ENCODE measurements at places on chromosomes 7 and 10.

GRCh38 chr10:58993480-58994221 lies 182.8 kb upstream of the PHYHIPL start:
- DNase-seq: no peak

DNA sequence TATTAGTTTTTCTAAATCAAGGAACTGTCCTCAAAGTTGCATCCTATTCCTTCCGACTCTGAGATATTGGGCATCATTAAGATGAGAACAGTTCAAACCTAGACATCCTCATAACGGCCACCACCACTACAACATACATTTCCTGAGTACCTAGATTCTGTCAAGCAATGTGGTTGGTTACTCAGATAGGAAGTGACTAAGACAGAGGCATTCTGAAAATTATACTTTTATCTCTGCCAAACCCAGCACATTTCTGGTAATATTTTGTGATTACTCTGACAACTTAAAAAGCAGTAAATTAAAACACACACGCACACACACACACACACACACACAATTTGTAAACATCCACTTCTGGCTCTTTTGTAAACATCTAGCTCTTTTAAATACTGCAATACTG lies 291.2 kb upstream of the MEOX2 start:
- DNase-seq: no peak

GRCh38 chr10:34403512-34403911 lies 411.6 kb downstream of the PARD3 start:
- DNase-seq: no peak

DNA sequence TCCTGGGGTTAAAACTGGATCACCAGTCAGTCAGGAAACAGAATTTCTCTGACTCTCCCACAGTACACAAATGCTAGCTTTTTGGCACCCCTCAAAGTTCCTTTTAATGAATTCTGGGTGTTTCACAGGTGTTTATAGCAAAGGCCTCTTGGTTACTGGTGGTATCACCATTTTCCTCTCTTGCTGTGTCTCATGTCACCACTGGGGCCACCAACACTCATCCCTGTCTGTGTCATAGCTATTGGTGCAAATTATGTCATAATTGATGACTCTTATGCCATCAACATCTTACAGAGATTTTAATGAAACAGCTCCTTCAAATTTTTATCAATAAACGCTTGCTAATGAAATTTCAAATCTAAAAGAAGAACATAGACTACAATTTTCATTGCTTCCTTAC lies 27.7 kb upstream of the OSBPL3 start:
- no peak for DNase-seq

- DNase-seq: peak; percentile 41
These were observed 577 bp downstream of the DNAJB9 start for GRCh38 chr7:108570146-108570755.

- DNase-seq: no peak
These were observed 99.6 kb upstream of the ANLN start for GRCh38 chr7:36289833-36290661.

- DNase-seq: no peak
These were observed 2.0 kb downstream of the DBF4 start for GRCh38 chr7:87878208-87878735.

GRCh38 chr10:5376450-5376849 lies 11.7 kb downstream of the UCN3 start:
- DNase-seq: no peak

GRCh38 chr7:1961701-1962276 lies 271.0 kb downstream of the MAD1L1 start:
- no peak for DNase-seq

- DNase-seq: no peak
These were observed 183.3 kb downstream of the PTN start for GRCh38 chr7:137160236-137160635.

DNA sequence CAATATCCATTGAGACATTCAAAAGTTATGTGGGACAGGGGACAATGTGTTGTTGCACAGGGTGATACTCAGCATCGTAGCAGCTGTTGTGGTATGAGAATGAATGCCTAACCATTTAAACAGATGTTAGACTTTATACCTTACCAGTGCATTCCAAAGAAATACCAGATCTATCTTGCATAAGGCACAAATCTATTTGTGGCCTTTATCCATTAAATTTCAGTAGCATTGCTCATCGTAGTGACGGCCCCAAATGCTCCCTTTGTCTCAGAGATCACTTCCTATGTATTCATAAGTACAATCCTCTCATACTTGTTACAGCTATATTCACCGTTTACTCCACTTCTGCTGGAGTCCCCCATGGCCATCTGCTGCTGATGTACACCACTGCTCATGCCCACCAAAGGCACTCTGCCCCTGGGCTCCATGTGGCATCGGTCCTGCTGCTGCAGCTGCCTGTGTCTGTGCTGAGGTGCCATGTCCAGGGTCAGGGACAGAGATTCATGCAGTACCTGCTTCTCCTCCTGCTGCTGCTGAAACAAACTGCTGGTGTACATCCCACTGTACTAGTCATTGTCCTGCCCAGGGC lies 96.3 kb downstream of the CPED1 start:
- no peak for DNase-seq

DNA sequence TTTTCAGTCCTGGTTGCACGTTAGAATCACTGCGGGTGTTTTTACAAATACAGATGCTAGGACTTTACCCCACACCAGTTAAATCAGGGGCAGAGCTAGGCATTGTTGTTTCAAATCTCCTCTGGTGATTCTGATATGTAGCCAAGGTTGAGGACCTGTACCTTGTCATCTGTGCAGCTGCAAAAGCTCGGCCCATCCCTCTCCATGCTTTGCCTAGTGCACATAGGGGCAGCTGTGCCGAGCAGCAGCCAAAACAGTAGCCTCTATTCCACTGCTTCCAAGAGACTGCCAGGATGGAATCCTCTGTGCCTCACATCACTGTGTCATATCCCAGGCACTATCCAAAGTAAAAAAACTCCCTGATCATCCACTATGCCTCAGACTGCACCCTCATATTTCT lies 181.3 kb downstream of the CDK14 start:
- no peak for DNase-seq

GRCh38 chr10:27450225-27450624 lies 53.9 kb upstream of the RAB18 start:
- no peak for DNase-seq

GRCh38 chr7:2873686-2874551 lies 29.8 kb upstream of the GNA12 start:
- no peak for DNase-seq

DNA sequence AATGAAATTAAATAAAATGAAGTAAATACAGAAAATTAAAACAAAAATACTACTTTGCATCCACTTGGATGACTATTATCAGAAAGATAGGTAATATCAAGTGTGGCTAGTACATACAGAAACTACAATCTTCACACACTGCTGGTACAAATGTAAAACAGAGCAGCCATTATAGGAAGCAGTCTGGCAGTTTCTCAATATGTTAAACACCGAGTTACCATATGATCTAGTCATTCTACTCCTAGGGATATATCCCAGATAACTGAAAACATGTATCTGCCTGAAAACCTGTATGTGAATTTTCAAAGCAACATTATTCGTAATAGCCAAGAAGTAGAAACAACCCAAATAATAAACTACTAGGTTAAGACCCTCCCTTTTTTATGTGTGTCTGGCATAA lies 33.4 kb downstream of the LARP4B start:
- DNase-seq: no peak

DNA sequence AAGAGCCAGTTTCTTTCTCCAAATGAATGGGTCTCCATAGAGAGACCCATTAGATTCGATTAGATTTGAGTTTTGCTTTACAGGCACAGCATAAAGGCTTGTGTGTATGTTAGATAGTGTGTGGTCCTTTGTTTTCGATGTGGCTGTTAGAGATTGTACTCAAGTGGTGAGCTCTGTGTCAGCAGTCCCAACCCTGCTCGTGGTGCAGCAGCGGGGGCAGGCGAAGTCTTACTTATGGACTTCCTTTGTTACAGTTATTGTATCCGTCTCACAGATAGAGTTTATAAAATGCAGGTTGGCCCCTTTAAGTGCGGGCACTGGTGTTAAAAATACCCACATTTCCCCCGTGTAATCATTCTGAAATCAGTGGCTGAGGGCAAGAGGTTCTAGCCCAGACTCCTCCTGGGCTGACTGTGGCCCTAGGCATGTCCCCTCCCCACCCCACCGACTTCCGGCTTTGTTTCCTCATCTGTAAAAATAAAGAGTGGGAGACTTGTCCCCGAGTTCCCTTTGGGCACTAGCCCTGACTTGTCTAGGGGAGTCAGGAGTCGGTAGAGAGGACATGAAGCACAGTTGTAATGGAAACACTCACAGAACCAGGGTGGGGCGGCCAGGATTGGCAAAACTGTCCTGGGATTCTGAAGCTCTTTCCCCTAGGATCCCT lies 28.6 kb downstream of the MTURN start:
- DNase-seq: no peak

GRCh38 chr10:122293156-122293960 lies 22.3 kb downstream of the BTBD16 start:
- DNase-seq: no peak

DNA sequence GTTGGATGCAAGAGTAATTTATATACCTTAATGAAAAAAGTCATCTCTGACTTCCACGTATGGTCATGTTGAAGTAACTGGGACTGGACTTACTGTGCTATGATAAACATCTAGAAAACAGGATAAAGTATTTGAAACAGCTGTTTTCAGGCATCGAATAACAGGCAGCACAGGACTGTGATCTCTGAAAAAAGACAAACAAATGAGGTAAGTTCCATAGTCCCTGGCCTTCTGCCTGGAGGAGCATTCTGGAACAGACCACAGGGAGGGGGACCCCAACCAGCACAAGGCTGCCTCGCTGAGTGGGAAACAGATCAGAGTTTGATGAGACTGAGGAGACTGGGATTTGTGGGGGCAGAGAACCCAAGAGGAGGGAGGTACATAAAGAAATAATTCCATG lies 89.1 kb upstream of the HABP2 start:
- no peak for DNase-seq

DNA sequence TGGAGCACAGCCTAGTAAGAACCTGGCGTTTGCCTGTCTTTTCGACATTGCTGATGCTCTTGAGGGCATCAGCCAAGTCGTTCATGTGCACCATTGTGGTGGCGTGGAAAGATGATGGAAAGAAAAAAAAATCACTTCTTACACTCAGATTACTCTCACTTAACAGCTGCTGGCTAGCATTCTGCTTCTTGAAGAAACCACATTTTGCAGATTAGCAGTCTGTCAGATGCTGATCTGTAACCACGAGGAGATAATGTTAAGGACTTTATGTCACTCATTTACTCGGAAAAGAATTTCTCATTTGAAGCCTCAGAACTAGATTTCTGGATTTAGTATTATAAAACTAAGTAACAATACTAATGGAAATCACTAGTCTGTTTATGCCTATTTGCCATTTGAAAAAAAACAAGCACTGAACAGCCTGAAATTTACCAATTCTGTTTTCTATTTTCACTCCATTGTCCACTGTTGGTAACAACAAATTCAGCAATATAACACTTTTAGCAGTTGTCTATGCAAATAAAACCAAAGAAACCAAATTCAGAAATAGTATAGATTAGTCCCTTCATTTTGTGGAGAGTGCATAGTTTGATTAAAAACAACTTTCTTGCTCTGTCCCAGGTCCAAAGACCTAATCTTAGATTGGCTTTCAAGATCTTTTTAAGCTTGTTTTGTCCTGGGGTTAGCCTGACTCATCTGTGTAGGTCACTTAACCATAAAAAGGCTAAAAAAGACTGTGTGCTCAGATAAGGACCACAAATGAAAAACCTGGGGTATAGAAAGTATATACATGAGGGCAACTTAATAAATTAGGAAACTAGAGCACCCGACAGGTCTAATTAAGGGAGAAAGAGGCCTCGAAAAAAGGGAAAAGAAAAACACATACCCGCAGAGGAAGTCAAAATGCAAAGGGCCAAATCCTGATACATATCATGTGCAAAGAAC lies 67.5 kb downstream of the NT5C2 start:
- DNase-seq: no peak

GRCh38 chr10:70064486-70064885 lies 11.8 kb downstream of the MACROH2A2 start:
- no peak for DNase-seq

- DNase-seq: no peak
These were observed 694.1 kb downstream of the SUGCT start for GRCh38 chr7:40828686-40829600.

DNA sequence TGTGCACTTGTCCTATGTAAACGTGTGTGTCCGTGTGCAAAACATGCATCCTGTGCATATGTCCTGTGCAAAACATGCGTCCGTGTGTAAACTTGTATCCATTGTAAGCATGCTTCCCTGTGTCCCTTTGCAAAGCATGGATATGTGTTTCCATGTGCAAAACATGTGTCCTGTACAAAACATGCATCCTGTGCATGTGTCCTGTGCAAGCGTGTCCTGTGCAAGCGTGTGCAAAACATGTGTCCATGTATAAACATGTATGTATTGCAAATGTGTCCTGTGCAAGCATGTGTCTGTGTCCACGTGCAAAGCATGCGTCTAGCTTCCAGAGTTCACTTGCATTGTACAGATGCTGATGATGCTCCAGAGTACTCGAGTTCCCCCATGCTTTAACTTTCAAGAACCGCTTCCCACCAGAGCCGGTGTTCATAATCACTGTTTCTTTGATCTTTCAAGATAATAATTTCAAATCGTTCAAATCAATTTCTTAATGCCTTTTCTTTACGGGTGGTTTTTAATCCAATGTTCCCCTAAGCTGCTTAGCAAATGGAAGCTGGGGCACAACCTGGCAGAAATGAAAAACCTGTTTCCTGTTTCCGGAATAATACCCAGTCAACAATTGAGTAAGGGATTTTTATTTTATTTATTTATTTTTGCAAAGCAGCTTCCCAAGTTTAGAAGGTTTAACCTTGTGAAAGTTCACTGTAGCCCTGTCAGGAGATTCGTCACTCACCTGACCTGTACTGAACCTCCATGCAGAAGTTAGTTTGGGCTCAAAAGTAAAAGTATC lies 641 bp upstream of the ASB13 start:
- DNase-seq: no peak

GRCh38 chr7:30921540-30922401 lies 10.1 kb downstream of the AQP1 start:
- DNase-seq: no peak

GRCh38 chr7:18770822-18771221 lies 275.3 kb downstream of the HDAC9 start:
- DNase-seq: no peak

DNA sequence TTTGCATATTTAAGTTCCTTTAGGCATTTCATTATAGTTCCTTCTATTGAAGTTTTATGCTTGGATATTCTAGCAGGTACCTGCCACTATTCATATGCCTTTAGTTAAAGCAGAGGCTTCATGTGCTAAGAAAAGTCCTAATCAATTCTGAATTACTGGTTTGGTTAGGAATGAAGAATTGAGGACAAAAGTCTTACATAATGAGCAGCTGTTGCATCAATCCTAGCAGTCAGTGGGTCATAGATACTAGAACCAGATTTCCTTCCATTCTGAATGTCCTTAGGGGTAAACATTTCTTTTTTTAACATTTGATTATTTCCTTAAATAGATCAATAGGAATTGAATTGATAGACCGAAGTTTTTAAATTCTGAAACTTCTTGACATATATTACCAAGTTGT lies 59.2 kb downstream of the CDK13 start:
- no peak for DNase-seq

- DNase-seq: no peak
These were observed 109.0 kb downstream of the ST7 start for GRCh38 chr7:117062300-117062699.
